D721Med (cell line): ENCODE measurements at places on chromosomes 1 and 21.

DNA sequence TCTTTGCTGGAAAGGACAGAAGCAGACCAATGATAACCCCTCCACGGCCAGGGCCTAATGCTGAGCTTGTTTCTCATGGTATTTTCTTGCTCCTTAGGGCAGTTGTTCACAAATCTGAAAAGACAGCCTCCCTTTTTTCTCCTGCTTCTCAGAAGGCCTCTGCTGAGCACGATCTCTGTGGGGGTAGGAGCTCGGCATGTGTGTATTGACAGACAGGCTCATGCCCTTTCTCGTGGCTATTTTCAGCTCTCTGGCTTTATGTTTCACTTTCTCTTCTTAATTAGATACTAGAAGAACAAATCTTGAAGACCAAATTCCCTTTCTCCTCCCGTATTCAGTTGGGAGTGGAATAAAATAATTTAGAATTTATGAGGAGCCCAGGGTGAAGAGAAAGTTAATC, 768 bp upstream of the RIIAD1 start:
- DNase-seq, result no peak

DNA sequence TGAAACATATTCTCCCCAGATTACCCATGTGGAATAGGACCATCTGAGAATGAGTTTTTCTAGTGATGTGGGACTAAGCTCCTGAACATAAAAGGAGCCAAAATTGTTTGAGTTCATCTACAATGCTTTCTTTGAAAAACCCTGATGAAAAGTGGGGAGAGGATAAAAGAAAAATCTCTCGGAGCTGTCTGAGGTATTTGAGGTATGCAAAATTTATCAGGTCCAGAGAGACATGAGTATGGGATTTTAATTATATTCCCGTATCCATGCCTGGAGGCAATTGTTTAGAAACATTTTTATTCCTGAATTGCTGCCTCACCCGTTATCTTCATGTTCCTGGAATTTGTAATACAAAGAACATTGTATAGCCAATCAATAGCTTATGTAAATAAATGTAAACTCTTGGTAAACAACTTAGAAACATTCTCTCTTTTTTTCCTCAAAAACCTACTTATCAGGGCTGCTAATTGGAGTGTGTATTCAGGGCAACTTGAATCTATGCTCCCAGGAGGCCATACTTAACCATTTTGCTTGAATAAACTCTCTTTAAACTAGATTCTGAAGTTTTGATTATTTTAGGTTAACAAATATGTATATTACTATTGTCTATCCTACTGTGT, 109.3 kb upstream of the OLFM3 start:
- no peak for DNase-seq

GRCh38 chr1:183609313-183609712, 19.1 kb upstream of the NCF2 start:
- DNase-seq, result no peak

DNA sequence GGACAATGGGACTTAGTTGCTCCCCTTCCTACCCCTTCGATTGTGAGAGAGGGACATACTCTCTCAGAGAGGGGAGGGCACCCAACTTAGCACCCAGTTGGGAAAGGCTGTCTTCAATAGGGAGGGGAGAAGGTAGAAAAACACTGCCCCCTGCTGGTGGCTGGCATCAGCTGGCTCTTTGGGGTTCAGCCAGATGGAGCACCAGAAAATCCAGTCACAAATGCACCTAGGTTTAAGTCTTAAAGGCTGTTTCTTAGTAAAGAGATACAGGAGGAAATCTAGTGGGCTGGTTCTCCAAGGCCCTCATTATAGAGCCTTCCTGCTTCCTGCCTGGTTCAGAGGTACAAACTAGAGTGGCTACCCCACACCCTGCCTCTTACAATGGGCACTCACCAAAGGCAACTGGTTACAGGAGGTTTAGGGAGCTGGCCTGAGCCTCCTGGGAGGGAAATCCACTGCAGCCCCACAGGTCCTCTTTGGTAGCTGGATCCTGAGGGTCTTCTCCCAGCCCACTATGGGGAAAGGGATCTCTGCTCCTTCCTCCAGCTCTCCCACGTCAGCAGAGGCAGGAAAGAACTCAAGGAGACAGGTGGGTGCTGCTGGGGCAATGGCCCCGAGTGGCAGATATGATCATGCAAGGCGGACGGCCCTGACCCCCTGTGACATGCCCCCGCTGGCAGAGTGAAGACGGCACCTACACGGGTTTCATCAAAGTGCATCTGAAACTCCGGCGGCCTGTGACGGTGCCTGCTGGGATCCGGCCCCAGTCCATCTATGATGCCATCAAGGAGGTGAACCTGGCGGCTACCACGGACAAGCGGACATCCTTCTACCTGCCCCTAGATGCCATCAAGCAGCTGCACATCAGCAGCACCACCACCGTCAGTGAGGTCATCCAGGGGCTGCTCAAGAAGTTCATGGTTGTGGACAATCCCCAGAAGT, 28.3 kb downstream of the EIF2D start:
- peak; percentile 78 for DNase-seq

- no peak for DNase-seq
Observed at GRCh38 chr1:235767795-235768194, 98.9 kb downstream of the LYST start.

DNA sequence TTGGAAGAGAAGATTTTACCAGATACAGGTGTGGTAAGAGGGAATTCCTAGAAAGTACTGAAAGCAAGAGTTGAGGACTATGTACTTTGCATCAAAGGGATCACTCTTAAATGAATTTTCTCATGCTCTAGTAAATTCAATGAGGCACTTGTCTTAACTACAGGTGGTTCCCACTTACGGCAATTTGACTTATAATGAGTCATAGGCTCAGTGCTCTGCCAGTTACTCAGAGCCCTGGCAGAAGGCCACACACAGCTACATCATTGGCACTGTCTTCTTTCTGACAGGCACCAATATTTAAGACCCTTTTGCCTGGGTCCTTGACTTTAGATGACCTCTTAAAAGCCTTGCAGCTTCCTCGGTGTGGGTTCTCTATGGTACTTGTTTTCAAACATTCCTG, 15.9 kb upstream of the ADAMTS5 start:
- no peak for DNase-seq

DNA sequence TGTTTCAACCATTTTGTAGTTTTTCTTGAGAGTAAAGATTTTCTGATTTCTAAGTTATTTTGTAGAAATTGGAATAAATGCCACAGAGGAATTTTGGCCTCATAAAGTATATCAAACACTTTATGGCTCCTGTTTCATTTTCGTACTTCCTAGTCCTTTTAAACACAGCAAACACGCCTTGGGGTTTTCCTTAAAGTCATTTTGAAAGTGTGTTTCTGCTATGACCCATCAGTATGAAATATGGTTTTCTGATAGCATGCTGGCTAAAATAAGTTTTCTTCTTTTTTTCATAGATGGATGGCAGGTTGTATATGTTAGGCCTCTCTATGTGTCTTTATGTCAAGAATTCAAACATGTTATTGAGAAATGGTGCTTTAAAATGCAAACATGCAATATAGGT, 940.1 kb upstream of the TMPRSS15 start:
- DNase-seq, result no peak

DNA sequence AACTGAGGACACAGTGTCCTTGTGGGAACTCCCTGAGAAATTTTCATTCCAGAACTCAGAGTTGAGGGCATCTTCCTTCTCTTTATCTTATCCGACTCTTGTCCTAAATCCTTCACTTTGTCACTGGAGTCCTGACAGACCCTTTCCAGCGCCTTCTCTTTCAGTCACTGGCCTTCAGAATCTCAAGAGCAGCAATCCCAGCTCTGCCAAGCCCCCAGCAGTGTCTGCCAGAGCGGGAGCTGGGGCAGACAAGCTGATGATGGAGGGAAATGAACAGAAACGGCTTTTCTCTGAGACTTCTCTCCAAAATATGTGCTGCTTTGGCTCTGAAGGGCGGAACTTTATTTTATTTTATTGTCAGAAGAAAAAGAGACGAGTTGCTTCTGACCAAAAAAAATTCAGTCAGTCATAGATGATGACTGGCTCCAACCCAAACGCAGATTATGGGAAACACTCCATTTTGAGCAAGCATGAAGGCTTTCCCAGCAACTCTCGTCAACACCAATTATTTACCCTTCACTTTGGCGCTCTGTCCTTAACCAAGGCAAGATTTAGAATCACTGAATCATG, 32.2 kb downstream of the MIS18A start:
- no peak for DNase-seq

- DNase-seq, result no peak
Observed at GRCh38 chr1:197143276-197143675, 3.2 kb downstream of the ASPM start.

- DNase-seq, result no peak
Observed at GRCh38 chr1:54375712-54376429, 30.3 kb downstream of the SSBP3 start.

GRCh38 chr1:213724640-213725536, 262.9 kb upstream of the PROX1 start:
- DNase-seq, result no peak
